Islet precursor cell (in vitro differentiated cells): ENCODE measurements at places on chromosomes 2 and 18.

- DNase-seq, result no peak
Observed at GRCh38 chr2:98468621-98469236, 24.1 kb downstream of the INPP4A start.

- peak; percentile 64 for DNase-seq
Observed at GRCh38 chr2:187994464-187995331, 297.0 kb upstream of the GULP1 start.

DNA sequence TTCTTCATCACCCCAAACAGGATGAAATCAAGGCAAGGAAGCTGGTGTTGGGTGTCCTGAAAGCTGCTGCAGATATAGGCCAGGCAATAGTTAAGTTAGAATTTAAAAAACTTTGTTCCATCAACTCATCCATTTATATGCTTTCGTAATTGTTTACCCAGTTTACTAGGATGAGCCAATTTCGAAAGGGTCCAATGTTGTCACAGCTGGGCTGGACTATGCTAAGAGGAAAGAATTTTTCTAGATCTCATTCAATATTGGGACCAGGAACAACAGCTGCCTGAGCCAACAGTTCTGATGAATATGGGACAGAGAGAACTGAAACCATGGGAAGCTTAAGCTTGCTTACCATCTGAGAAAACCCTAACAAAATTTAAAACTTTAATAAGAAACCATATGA lies 21.6 kb upstream of the SP3 start:
- no peak for DNase-seq

DNA sequence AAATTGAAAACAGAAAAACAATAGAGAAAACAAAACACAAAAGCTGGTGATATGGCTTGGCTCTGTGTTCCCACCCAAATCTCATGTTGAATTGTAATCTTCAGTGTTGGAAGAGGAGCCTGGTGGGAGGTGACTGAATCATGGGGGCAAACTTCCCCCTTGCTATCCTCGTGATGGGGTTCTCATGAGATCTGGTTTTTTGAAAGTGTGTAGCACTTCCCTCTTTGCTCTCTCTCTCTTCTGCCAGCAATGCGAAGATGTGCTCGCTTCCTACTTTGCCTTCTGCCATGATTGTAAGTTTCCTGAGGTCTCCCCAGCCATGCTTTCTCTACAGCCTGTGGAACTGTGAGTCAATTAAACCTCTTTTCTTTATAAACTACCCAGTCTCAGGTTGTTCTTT lies 112.3 kb upstream of the UXS1 start:
- no peak for DNase-seq

GRCh38 chr2:39954346-39954745 lies 175.3 kb upstream of the THUMPD2 start:
- no peak for DNase-seq

DNA sequence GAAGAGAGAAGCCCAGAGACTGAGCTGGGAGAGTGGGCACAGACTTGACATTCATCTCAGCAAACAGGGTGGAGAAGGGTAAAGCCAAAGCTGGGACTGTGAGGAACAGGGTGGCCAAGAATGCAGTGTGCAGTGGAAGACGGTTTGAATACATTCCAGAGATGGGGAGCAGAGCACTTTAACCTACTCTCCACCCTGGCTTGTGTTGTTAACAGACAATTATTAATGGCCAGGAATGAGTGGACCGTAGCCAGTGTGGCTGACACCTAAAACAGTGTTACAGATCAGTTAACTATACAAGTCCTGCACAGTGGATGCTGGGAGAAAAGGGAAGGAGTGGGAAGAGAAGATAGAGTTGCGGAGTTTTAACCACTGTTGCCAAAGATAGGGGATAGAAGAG lies 7.4 kb upstream of the NAB1 start:
- DNase-seq, result peak; percentile 81

DNA sequence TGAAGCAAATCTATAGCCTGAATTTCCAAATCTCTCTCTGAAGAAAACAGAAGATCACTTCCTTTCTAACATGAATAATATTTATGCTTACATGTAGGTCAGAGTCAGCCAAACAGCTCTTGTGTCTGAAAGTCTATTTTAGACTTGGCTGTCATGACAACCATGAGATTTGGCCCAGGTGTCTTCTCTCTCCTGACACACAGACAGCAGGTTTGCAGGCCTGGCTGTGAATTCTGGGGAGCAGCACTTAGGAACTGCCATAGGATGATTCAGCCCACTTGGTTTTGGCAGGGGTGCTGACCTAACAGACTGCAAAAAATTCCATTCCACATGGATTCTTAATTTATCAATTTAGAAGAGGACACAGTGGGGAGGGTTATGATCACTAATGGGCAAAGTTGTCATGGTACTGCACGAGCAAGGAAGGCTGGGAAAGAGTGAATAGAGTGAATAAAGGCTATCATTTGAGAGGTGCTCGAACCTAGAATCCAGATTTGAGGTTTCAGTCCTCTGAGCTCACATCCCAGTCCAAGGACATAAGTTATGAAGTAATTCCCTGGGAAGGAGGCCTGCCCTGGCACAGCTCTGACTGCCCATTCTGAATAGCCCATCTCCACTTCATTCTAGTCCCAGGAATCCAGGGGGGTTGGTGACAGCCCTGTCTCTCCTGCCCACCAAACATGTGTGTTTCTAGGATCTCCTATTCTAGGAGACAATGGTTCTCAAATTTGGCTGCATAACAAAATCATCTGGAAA lies 453.9 kb upstream of the TRIB2 start:
- no peak for DNase-seq

DNA sequence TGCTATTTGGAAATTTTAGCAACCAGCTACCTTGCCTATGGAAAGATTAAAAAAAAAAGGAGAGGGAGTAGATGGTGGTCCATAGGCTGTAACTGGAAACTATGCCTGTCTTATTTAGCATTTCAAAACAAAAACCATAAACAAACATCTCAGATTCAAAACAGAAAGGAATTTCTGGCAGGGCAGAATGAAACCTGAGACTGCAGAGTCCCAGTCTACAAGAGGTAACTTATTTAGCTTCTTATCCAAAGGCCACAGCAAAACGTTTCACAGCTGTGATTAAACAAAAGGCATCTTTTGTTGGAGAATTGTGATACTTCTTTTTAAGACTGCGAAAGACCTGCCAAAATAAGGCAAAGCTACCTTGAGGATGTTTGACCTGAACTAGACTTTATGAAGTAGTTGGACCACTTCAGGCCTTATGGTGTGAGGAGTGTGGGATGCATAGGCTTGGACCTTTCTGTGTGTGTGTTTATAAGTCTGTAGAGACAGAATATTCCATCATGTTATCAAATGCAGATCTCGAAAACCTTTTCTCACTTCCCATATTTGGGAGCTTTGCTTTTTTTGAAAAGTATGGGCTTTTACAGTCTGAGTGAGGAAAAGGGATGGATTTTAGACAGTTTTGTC lies 11.0 kb downstream of the CRIM1 start:
- no peak for DNase-seq

DNA sequence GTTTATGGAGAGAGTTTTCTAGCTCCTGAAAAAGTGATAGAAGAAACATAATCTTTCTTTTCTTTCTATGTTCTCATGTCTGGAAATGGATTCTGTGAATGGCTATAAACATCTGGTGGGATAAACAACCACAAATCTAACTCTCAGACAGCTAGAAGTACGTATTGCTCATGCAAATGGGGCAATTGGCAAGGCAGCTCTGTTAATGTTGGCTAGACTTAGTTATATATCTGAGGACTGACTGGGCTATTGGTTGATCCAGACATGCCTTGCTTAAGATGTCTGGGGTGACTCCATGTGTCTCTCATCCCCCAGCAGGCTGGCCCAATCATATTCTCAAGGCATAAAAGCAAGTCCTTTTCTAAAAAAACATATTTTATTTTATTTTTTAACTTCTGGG lies 939.2 kb upstream of the NRXN1 start:
- no peak for DNase-seq

DNA sequence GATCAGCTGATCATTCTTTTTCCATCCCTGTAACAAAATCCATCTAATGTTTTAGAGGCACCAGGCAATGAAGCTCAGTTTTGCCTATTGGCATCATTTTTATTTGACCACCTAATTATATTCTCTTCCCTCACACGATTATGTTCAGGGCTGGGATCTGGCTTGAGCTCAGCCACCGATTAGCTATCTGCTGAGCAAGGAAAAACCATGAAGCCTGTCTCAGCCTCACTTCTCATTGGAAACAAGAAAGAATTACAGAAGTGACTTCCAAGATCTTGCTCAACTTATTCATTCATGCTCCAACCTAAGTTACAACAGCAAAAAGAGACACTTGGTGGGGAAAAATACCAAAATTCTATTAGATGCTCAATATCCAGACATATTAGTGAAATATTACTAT lies 139.0 kb upstream of the SH3BP4 start:
- DNase-seq, result no peak

DNA sequence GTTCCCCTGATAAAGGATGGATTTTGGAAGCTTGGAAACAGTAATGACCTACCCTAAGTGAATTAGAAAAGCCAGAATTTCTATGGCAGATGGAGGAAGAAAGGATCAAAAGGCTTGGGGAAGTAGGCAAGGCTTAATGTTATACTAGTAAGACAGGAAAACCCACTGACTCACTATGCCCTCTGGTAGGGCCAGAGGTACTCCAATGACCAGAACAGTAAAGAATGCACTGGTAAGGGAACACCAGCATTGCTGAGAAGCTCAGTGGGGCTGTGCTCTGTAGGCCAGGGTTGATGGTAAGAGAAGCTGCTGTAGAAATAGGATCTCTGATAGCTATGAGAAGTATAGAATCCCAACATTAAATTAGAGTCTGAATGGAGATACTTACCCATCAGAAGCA lies 126.4 kb downstream of the GFPT1 start:
- no peak for DNase-seq

DNA sequence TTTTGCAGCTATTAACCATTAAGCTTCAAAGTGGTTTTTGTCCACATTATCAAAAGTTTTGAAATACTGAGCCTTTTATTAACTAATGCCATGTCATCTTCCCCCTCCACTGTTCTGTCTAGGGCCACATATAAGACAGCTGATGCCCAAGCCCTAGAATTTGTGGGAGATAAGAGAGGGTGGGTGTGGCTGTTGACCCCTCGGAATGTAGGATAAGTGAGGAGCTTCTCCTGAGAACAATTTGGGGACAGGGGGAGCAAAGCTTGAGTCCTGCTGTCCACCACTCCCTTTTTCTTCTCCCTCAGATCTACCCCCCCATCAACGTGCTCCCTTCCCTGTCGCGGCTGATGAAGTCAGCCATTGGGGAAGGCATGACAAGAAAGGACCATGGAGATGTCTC lies 14.3 kb upstream of the ANKRD53 start:
- DNase-seq, result peak; percentile 35

- DNase-seq, result no peak
Observed at GRCh38 chr2:186060744-186061440, 322.3 kb downstream of the FSIP2 start.

- DNase-seq, result no peak
Observed at GRCh38 chr2:4873876-4874593, 818.1 kb upstream of the SOX11 start.

GRCh38 chr18:62366992-62367391 lies 41.9 kb downstream of the TNFRSF11A start:
- DNase-seq, result no peak
